ENCODE measurements at places on chromosomes 13 and 19. TPM values are rescaled to one million over a fixed set of nuclear protein-coding genes. Genes with fewer than 3 reads are reported as not detected.

Gene TLE2
- 0.39 TPM for total RNA-seq

Gene TNFSF13B
- total RNA-seq = 1.2 TPM

Gene DHDH
- total RNA-seq = not detected

Gene SOX1
- not detected for total RNA-seq

Gene ZNF433
- 0.98 TPM for total RNA-seq

Gene C13orf42
- total RNA-seq = not detected

Gene SPTBN4
- 0.37 TPM for total RNA-seq

Gene PLIN4
- total RNA-seq = 4.7 TPM

Gene TUBA3C
- total RNA-seq = not detected

Gene CPB2
- total RNA-seq = not detected

Measured in subcutaneous preadipocyte (primary cell).